Peyer's patch (tissue), 4 donors: ENCODE measurements at places on chromosomes 3 and 15.
A peak's percentile ranks its signal among the peaks of the same experiment; 100 is the strongest.

DNA sequence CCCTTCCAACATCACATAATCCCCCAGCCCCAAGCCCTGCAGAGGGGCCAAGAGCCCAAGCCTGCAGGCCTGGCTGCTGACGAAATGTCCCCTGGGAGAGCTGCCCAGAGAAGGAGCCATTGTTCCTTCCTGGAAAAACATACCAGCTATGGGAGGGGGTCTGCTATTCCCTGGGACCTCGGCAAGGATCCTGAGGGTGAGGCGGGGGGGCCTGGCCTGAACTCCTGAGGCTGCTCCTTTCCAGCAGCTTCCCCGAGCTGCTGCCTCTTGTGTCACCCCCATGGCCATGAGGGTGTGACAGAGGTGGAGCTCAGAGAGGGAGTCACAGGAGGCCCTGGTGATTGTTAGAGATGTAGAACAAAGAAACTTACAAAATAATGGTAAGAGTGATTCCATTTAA, 12.9 kb downstream of the LOXL1 start:
- no peak for DNase-seq
- H3K36me3 ChIP-seq: no peaks in the 10 kb centered on the region

DNA sequence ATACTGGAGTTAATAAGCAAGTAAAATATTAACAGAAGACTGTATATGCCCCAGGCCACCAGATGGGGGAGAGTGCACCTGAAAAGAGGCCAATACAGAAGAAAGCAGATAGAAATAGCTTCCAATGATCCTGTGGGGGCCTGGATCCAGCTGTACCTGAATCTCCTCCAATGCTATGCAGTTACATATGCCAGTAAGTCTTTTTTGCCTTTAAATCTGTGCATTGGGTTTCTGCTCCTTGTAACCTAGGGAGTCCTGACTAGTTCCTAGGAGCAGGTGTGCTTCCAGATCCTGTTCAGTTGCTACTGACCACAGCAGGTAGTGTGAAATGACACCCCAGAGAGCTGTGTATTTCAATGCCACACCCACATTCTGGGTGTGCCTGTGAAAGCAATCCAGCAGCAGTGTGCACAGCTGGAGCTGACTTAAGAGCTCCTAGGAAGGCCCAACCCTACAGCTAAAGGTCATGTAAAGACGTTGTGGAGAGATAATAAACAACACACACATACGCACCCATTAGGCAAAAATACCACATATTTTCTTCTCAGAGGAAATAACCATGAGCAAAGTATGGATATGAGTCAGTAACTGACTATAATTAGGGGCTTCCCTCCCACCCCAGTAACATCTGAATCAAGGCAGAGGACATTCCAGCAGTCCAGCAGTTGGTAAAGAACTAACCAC, 62.2 kb upstream of the AKAP13 start:
- DNase-seq: no peak
- no peaks in the 10 kb centered on the region for H3K36me3 ChIP-seq
- no peaks in the 10 kb centered on the region for H3K27me3 ChIP-seq
- no peak overlapping the region for H3K4me3 ChIP-seq
- peak overlapping the region; percentile 50 for H3K27ac ChIP-seq

DNA sequence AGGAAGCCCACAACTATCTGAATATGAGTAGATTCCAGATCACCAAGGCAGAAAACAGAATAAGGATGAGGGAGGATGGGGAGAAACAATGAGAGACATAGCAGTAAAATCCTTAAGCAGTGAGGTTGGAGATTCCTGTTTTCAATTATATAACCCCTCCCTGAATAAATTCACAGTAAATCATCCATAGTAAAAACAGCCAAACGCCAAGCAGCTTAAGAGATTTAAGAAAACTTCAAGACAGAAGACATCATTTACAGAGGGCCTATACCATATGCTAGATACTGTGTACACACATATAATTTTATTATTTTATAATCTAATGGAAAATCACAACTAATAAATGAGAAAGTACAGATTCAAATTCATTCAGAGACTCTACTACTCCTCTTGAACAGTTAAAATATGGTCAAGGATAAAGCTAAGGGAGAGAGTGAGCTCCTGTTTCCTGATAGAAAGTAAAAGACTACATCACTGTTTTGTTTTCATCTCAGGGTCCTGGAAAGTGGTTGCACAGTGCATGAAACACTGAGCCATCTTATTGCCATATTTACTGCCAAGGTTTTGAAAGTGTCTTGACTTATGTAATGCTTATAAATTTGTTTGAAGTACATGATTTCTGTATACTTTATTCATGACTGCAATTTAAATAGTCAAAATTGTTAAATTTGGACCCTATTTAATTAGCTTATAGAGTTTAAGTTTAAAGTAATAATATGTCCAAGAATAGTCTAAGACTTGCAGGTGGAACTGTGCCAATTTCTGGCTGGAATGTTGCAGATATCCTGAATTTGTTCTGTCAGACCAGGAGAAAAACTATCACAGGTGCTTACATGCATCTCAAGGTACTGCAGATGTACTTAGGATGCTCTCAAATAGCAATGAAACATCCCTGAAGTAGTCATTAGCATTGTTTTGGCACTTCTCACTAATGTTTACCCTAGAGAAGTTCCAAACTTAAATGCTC, 141.4 kb downstream of the TBL1XR1 start:
- H3K4me1 ChIP-seq: peaks cover 6% of the 10 kb centered on the region
- no peak overlapping the region for H3K4me3 ChIP-seq
- no peak overlapping the region for H3K27ac ChIP-seq
- no peaks in the 10 kb centered on the region for H3K36me3 ChIP-seq
- DNase-seq: no peak
- no peaks in the 10 kb centered on the region for H3K27me3 ChIP-seq

GRCh38 chr3:122260206-122260605, 64.8 kb upstream of the CSTA start:
- no peaks in the 10 kb centered on the region for H3K36me3 ChIP-seq
- no peak for DNase-seq
- no peaks in the 10 kb centered on the region for H3K4me1 ChIP-seq
- no peak overlapping the region for H3K27ac ChIP-seq
- no peaks in the 10 kb centered on the region for H3K27me3 ChIP-seq

DNA sequence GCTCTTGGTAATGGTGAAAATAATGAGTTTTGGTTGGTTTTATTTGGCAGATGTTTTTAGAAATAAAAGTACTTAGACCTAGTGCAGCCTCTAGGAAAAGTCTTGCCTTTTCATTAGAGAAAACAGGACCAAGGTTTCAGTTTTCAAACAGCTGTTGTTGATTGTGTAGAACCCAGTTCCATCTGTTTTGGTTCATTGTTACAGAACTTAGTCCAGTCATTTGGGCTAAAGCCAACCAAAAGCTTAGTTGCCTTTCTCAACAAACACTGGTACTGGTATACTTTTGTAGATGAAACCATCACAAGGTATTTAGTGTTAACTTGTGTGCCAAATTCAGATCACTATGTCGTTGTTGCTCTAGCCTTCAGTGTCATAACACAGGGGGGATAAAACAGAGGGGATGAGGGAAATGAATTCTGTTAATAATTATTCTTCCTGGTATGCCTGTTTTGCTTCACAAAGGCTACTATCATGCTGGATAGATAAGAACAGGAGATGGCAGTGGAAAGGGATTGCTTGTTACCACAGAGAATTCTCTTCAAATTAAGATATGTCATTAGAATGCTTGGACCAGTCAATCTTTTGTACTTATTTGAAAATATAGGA, 12.6 kb upstream of the APH1B start:
- H3K4me1 ChIP-seq: no peaks in the 10 kb centered on the region
- DNase-seq: no peak
- no peaks in the 10 kb centered on the region for H3K27me3 ChIP-seq

DNA sequence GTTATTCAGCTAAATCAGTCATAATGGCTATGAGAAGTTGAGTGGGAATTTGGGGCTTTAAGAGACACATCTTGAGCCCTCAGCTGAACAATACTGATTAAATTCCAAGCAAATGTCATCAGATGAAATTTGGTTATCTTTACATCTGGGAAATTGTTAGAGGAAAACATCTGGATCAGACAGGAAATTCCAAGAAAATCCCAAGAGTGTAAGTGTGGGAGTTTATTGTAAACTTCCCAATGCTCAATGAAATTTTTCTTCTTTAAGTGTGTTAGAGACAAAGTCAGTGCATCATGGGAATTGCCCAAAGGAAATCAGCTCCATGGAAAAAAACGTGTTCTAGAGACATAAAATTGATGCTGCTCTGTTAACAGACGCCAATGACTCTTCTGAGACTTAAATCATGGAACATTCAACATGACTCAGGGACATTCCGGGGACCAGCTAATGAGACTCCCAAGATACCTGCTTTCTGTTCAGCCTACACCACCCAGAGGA, 19.8 kb upstream of the DCLK3 start:
- no peaks in the 10 kb centered on the region for H3K36me3 ChIP-seq
- no peak overlapping the region for H3K4me3 ChIP-seq
- H3K27me3 ChIP-seq: no peaks in the 10 kb centered on the region
- no peak overlapping the region for H3K27ac ChIP-seq

DNA sequence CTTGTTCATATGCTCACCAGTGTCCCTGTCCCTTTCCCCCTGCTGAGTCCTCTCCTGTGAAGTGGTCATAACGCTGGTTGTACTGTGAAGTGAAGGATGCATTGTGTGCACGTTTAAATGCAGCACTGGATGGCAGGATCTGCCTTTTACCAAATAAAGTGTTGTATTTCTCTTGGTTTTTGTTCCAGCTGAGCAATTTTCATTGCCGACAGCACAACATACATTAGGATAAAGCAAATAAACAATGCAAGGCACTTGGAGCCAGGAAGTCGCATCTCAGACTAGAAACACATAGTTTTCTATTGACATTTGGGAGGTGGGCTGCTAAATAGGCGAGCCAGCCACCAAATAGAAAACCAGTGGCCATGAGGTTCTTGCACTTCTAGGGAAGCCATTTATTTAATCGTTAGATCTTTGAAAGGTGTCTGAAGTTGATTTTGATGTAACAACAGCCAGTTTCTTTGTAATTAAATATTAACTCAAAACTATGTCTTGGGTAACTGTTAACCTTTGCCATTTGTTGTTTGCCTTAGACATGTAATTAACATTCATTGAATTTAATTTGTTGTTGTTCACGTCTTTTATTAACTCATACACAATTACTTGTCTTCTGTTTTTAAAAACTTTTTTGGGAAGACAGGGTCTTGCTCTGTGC, 185.3 kb downstream of the FNDC3B start:
- no peak overlapping the region for H3K27ac ChIP-seq
- no peaks in the 10 kb centered on the region for H3K27me3 ChIP-seq
- DNase-seq: no peak
- H3K36me3 ChIP-seq: no peaks in the 10 kb centered on the region
- H3K4me1 ChIP-seq: no peaks in the 10 kb centered on the region
- no peak overlapping the region for H3K4me3 ChIP-seq
